ENCODE measurements at places on chromosomes 3 and 15.

- DNase-seq = no peak
Measured at GRCh38 chr15:63587527-63587926, 9.7 kb upstream of the FBXL22 start.

DNA sequence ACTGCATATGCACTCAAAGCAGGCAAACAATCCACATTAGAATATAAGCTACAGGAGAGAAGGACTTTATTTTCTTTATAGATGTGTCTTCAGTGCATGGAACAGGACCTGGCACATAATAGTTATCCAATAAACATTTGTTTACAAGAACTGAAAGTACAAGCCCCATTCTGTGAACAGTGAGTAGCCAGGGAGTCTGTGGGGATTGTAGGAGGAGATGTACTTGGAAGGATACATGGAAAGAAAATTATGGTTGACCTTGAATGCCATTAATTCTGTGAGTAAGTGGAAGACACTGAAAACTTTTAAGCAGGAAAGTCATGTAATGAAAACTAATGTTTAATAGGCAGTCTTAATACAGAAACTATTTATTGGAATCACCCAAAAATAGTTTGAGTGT, 28.3 kb downstream of the MASP1 start:
- DNase-seq = no peak

DNA sequence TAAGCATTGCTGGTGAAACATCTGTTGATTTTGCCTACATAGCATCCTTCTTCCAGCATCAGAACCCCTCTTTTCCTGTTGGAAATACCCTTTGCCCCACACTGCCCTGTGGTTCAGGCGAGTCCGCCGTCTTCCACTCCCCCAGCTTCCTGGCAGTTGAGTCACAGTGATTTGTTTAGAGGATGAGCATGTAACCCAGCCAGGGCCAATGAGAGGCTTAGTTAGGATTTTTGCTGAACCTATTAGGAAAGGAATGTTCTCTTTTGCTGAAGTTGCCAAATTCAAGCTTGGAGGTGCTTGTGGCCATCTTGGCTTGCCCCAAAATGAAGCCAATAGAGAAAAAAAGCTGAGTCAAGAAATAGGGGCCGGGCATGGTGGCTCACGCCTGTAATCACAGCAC, 19.0 kb upstream of the MEX3B start:
- DNase-seq = no peak

DNA sequence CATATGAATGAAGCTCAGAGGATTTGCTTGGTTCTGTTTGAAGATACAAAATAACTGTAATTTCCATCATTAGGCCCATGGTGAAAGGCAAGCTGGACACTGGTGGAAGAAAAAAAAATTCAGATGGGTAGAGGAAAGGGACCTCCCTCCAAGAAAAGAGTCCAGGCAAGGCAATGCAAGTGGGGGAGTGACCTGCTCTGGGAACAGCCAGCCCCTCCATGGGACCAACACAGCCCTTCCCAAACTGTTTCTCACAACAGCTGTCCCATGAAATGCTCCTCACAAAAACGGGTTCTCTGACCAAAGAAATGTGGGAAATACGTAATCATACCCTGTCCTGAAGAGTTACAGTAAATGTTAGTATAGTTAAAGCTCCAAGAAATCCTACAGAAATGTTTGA, 4.4 kb upstream of the AP3S2 start:
- no peak for DNase-seq

- DNase-seq = no peak
Measured at GRCh38 chr15:62090988-62091387, 24.2 kb downstream of the C2CD4A start.

DNA sequence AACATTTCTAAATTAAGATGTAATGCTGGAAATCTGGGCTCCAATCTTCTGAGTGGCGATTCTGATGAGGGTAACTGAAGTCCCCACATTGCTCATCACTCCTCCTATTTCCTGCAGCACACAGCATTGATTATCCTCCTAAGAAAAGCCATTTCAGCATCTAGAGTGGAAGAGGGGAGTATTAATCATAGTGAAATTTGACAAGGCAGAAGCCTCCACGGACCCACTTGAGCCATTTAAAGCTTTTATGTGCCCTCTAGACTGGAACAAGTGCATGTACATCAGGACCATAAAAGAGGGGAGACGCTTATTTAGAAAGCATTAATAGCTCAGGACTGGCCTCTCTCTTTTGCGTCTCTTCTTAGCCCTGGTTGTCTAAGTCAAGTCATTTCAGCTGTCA, 25.8 kb downstream of the AQP9 start:
- DNase-seq = no peak

DNA sequence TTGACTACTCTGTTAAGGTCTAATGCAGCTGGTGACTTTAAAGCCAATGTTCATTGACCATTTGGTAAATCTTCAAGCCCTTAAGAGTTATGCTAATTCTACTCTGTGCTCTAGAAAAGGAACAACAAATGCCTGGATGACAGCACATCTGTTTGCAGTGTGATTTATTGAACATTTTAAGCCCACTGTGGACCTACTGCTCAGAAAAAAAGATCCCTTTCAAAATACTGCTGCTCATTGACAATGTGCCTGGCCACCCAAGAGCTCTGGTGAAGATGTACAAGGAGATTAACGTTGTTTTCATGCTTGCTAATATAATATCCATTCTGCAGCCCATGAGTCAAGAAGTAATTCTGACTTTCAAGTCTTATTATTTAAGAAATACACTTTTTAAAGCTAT, 110.8 kb downstream of the TBC1D5 start:
- DNase-seq = no peak

GRCh38 chr3:42639192-42639591, 14.3 kb upstream of the ZBTB47 start:
- DNase-seq = no peak

- no peak for DNase-seq
Measured at GRCh38 chr3:9205345-9206143, 43.9 kb downstream of the SRGAP3 start.

DNA sequence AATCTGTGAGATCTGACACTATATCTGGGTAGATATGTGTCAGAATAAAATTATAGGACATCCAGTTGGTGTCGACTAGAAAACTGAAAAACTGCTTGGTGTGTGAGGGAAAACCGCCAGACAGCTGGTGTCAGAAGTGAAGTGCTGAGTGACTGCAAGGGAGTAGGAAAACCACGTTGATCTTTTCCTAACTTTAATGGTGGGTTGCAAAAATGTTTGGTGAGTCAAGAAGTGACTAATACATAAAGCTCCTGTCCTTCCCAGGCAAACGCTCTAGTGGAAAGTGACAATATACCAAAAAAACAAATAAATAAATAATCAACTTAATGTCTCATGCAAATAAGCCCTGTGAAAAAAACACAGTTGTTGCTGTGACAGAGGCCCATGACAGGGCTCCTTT, 7.3 kb upstream of the CD96 start:
- no peak for DNase-seq

DNA sequence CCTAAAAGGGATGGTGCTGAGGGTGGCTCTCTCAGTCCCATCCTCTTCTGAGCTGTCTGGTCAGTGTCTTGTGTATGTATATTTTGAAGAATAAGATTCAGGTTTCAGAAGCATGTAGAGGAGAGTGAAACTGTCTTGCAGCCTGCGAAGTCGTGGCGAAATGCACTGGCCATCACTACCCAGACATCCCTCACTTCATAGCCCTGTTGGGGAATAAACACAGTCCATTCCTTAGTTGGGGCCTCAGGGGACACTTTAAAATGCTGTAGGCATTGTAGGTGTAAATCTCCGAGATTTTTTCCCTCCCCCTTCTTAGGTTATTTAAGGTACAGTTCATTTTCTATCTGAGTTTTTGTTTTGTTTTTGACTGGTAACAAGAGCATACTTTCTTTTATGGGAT, 93.8 kb downstream of the DNASE1L3 start:
- no peak for DNase-seq

DNA sequence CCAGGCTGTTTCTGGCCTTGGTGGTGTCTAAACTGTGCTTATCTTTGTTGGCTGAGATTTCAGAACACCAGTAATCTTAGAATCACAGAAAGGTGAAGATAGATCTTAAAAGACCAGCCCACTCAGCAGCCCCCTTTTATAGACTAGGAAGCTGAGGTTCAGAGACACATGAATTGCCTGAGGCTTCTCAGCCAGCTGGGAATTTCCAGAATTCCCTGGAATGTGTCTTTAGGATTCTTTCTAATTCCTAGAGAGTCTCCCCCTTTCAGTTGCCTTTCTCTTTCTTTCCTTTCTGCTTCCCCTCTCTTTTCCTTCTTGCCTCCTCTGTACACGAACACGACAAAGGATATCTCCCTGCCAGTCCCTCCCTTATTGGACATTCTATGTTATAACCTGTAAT, 19.5 kb downstream of the ANKUB1 start:
- no peak for DNase-seq

GRCh38 chr15:23983500-23984259, 296.6 kb upstream of the NDN start:
- no peak for DNase-seq

- DNase-seq = no peak
Measured at GRCh38 chr3:52481819-52482521, 13.2 kb upstream of the STAB1 start.

GRCh38 chr3:123791073-123791370, 93.1 kb downstream of the MYLK start:
- no peak for DNase-seq

DNA sequence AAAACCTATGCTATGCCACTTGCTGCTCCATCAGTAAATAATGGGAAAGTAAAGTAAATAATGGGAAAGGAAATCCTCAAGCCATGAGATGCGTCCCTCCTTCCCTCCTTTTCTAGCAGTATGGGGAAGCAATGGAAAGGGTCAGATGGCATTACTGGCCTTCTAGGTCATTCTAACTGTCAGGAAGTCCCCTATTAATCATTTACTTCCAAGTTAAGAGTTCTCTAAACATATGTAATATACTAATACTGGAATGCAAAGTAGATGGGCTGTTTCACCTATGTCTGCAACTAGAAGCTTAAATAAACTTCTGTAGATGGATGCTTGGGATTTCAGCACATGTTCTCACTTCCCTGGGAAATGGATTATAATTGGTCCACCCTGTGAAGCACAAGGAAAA, 55.9 kb downstream of the MDFIC2 start:
- no peak for DNase-seq

DNA sequence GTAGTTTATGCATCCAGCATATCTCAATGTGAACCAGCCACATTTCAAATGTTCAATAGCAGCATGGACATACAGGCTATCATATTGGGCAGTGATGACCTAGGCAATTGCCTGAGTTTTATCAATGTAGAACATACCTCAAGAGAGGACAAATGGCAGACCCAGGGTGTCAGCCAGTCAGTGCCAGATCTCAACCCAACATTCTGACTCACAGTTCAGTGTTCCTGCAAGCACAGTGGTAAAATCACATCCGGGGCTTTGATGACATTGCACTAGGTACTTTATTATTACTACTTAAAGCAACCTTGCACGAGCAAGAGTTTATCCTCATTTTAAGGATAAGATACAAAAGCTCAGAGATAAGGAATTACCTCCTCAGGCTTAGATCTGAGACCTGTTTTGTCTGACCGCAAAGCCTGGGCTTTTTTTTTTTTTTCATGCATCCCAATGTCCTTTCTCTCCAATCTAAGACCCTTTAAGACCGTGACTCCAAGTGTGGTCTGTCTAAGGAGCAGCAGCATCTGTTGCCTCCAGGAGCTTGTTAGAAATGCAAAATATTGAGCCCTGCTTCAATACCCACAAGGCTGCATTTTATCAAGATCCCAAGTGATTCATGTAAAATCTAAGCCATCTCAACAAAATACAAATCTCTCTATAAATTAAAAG, 60.1 kb downstream of the SLC12A1 start:
- no peak for DNase-seq

DNA sequence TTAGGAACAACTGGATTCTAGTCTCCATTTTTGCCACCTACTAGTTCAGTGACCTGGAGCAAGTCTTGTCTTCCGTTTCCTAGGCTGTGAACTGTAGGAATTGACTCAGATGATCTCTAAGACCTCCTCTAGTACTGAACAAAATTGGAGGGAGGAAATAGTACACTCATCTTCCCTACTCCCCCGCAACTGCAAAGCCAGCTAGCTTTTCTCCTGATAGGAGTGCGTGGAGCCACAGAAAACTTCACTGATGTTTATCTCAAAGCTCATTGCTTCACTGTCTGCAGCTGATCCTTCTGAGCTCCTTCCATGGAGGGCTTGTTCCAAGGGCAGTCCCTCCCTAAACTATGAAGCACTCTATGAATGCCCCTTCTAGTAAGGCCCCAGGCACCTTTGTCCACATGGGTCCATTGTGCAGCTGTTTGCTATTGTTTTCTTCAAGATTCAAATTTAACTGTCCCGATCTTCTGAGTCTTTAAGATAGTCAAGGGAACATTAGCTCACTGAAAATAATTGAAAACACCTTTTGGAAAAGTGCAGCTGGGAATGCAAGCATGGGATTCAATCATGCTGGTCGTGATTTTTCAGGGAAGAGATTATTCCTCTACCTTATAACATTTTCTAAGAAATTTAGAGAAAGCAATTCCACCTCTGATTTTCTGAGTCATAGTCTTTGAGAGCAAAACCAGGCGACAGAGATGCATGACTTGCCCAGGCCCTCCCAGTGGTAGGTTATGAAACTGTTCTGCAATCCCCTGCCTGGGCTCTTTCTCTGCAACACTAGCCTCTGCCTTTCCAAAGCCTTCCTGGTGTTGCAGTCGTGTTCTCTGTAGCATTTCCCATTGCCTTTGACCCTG, 24.3 kb downstream of the FILIP1L start:
- DNase-seq = no peak

- no peak for DNase-seq
Measured at GRCh38 chr3:15815696-15816095, 17.9 kb upstream of the ANKRD28 start.

- no peak for DNase-seq
Measured at GRCh38 chr15:66484539-66485112, 12.9 kb downstream of the SNAPC5 start.

DNA sequence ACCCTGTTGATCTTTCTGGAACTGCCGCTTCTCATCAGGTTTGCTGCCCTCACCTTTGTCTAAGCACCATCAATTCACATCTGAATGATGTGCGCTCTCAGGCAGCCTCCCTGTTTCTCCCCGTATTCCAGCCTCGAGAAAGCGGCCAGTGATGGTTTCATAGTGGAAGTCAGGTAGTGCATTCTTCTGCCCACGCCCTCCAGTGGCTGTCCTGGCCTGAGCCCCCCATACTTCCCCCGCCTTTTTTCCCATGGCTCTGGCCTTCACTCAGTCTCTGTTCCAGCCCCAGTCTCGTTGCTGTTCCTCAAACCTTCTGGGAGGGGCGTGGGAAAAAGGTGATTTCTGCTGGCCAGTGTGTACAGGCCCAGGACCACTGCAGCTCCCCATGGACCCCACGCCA, 101.3 kb downstream of the ASB7 start:
- no peak for DNase-seq

DNA sequence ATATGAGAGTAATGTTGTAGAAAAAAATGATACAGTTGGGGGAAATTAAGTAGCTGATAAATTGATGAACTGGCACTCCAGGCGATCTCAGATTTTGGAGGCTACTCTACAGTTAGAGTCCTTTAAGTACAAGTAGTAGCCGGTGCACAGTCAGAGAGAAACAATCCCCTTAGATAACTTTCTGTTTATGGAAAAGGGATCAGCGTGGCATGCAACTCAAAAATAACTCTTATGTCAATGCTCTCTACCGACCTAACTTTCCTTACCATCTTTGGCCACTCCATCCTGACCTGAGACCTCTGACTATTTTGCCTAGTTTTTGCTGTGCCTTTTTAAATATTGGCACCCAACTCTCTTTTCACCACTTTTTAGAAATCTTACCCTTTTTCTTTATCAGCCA, 299.6 kb downstream of the UNC13C start:
- no peak for DNase-seq

Measured in activated CD4-positive, alpha-beta T cell treated with anti-CD3 and anti-CD28 coated beads for 1 hour (primary cell).